Left hindlimb (tissue), 1 donor: ENCODE measurements at places on chromosomes 7 and 10.

- peak; percentile 42 for DNase-seq
Observed at GRCh38 chr7:92809760-92810573, 26.4 kb downstream of the CDK6 start.

GRCh38 chr7:102096706-102097427 is 189.8 kb upstream of the SH2B2 start:
- no peak for DNase-seq

- no peak for DNase-seq
Observed at GRCh38 chr7:55887821-55888247, 578 bp downstream of the ZNF713 start.

DNA sequence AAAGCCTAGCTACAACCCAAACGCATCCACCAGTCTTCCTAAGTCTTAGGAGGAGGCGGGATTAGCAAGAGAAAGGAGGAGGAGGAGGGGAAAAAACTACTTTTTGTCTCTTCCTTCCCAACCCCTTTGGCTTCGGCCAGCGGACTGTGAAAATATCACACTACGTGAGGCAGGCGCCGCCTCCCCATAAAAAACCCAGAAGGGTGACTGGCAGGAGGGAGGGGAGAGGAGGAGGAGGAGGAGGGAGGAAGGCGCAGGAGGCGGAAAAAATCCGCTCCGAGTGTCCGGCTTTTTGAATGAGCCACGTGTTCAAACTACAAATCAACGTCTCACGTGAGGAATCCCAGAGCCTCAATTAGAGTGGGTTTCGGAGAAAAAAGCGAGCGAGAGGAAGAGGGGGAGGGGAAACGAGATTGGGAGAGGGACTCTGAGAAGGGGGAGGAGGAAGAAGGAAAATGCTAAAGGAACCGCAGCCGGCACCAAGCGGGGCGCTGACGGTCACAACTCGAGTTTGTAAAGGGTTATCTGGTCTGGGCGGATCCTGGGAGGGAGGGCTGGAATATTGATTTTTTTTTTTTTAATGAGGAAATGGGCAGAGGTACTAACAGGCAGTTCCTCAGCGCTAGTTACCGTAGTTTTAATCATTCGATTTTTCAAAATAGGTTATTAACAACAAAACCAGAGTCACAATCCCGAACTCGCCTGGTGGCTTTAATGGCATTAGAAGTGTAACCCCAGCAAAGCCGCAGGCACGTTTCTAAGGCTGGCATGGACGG is at the start of gene IGF2BP3:
IGF2BP3 (minus strand) TSS at position 162 of the 776 bp plus-strand sequence. CDS start 381 bp downstream, outside the sequence.
- DNase-seq, result peak; percentile 97

GRCh38 chr7:87375662-87376435 is 30.4 kb downstream of the CROT start:
- no peak for DNase-seq

- DNase-seq, result no peak
Observed at GRCh38 chr10:34615770-34616169, 199.3 kb downstream of the PARD3 start.

GRCh38 chr10:69048103-69048502 is 39.8 kb upstream of the SRGN start:
- no peak for DNase-seq

- DNase-seq, result no peak
Observed at GRCh38 chr7:157523371-157523765, 186.6 kb downstream of the DNAJB6 start.

- no peak for DNase-seq
Observed at GRCh38 chr10:123942114-123942861, 50.7 kb upstream of the CPXM2 start.

GRCh38 chr10:62136931-62137330 is 131.7 kb downstream of the RTKN2 start:
- no peak for DNase-seq

DNA sequence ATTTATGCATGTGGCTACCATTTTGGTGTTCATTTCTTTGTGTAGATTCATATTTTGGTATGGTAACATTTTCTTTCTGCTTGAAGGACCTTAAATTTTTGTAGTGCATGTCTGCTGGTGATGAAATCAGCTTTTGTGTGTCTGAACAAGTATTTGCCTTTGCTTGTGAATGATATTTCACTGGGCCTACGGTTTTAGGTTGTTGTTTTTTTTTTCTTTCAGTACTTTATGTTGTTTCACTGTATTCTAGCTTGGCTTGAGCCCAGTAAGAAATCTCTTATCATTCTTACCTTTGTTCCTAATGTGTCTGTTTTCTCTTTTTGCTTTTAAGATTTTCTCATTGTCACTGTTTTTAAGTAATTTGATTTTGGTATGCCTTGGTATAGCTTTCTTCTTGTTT is 31.9 kb downstream of the SAMD8 start:
- DNase-seq, result no peak

DNA sequence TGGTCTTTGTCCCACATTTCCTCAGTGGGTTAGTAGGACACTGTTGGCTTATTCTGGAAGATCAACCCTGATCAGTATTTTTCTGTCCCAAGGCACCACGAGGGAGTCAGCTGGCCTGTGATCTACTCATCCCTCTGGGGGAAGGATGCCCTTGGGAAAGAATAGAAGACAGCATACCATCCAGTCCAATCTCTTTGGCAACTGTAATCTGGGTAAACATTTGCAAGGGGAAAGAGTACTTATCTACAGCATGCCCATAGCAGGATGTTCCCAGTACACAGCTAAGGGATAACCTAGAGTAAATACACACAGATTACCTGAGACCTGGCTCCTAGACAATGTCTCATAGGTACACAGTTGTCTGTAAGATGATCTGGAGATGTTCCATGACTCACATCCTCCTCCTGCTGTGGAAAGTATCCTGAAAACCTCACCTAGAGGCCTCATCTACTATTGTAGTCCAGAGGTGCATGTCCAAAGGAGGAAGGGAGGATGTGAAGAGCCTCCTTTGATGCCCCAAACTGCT is 134.3 kb upstream of the VWC2 start:
- DNase-seq, result no peak

DNA sequence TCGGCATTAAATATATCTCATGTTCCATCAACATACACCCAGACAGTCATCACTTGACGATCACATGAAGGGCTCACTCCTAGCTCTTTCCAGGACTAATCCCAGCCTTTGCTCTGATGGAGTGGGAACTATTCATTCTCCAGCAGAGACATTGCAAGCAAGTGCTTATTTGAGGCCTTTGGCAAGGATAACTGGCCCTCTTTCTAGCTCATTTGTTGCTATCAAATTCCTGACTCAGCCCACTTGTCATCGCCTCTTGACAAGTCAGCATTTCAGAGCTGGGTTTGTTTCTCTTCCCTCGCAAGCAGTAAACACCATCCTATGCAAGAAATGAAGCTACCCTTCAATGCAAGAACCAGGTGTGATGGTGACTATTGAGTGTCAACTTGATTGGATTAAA is 1165.7 kb upstream of the AUTS2 start:
- DNase-seq, result no peak

- peak; percentile 38 for DNase-seq
Observed at GRCh38 chr7:94656925-94657731, 1.2 kb upstream of the SGCE start.

- DNase-seq, result no peak
Observed at GRCh38 chr10:105239311-105240219, 598.5 kb downstream of the SORCS3 start.

DNA sequence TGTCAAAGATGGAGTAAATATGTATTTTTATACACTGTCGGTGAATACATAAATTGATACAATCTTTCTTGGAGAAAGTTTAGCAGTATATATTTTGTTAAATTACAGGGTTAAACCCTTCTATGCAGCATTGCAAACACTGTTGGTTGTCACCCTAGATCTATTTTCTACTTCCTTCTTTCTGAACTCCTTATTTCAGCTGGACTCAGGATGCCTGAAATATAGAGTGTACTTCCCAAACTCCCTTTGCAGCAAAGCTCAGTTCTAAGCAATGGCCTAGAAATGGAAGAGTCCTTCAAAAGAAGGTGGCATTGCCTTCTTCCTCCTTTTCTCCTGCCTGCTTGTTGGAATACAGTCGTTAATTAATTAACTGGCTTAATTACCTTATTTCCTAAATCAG is 20.6 kb downstream of the CUBN start:
- no peak for DNase-seq

DNA sequence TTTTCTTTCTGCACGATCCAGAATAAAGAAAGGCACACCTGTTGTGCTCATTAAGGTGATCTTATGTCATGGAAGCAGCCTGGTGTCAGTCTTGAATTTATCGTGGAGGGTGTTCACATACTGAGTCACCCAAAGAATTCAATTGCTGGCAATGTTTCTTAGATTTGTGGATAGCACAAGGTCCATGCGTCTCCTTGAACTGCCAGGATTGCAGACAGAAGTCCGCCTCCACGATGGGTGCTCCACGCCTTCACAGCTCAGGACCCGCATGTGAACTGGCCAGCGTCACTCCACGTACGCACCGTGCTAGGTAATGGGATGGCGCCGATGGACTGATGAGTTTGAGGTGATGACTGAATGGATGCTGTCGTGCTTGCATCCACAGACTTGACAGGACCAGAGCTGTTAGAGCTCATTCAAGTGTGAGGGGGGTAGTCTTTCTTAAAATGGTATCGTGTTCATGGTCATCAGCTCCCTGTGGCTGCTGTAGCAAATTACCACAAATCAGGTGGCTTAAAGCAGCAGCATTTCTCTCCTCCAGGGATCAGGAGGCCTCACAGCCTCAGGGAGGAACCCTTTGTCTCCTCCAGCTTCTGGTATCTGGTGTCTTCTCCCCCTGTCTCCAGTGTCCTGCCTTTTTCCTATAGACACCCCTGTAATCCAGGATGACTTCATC is 65.4 kb upstream of the DNAJB6 start:
- no peak for DNase-seq

DNA sequence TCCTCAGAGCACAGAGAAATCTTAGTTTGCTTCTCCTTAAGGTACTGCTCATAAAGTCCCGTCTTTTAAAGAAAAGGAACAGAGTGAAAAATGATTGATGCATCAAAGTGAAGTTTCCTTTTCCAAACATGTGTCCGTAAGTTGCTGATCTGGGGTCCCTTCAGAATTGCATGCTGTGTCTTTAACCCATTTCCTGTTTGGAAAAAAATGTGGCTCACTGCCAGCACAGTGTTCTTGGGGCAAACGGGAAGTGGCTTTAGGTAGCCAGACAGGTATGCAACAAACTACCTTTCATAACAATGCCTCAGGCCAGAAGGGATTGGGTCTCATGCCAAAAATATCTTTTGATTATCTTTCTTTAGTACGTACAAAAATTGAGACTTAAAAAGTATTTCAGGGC is 50.9 kb downstream of the TFAM start:
- DNase-seq, result no peak

- DNase-seq, result no peak
Observed at GRCh38 chr10:11528286-11528685, 83.2 kb downstream of the USP6NL start.

DNA sequence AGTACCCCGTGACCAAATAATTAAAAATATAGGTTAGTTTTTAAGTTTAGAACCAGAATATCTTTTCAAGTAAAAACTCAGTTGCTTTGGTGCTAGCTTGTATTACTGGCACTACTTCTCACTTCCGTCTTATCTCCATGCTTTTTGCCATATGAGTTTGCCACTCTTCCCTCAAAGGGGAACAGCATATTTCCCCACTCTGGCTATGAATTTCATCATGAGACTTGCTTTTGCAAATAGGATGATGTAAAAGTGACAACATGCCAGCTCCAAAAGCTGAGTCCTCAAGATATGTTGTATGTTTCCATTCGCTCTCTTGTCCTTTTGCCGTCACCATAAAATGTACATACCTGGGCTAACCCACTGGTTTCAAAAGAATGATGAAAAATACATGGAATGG is 178.1 kb upstream of the SEMA3A start:
- DNase-seq, result no peak

DNA sequence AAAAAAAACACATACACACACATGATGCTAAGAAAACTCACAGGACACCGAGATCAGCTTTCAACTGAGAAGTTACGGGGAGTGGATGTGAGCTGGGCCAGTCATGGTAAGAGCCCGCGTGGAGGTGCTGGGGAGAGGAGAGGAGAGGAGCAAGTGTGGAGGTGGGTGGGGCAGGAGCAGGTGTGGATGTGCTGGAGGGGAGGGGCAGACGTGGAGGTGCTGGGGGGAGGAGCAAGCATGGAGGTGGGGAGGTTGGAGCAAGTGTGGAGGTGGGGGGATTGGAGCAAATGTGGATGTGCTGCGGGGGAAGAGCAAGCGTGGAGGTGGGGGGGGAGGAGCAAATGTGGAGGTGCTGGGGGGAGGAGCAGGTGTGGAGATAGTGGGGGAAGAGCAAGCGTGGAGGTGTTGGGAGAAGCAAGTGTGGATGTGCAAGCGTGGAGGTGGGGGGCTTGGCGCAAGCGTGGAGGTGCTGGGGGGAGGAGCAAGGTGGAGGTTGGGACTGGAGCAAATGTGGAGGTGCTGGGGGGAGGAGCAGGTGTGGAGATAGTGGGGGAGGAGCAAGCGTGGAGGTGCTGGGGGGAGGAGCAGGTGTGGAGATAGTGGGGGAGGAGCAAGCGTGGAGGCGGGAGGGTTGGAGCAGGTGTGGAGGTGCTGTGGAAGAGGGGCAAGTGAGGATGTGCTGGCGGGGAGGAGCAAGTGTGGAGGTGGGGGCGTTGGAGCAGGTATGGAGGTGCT is 24.5 kb upstream of the NCAPG2 start:
- DNase-seq, result no peak

- DNase-seq, result no peak
Observed at GRCh38 chr7:13321316-13321715, 633.9 kb downstream of the ARL4A start.

- no peak for DNase-seq
Observed at GRCh38 chr10:43748560-43748959, 99.9 kb upstream of the ZNF32 start.

- DNase-seq, result no peak
Observed at GRCh38 chr7:129388333-129389098, 45.7 kb upstream of the STRIP2 start.

- no peak for DNase-seq
Observed at GRCh38 chr10:31930856-31931255, 2.2 kb upstream of the ARHGAP12 start.

DNA sequence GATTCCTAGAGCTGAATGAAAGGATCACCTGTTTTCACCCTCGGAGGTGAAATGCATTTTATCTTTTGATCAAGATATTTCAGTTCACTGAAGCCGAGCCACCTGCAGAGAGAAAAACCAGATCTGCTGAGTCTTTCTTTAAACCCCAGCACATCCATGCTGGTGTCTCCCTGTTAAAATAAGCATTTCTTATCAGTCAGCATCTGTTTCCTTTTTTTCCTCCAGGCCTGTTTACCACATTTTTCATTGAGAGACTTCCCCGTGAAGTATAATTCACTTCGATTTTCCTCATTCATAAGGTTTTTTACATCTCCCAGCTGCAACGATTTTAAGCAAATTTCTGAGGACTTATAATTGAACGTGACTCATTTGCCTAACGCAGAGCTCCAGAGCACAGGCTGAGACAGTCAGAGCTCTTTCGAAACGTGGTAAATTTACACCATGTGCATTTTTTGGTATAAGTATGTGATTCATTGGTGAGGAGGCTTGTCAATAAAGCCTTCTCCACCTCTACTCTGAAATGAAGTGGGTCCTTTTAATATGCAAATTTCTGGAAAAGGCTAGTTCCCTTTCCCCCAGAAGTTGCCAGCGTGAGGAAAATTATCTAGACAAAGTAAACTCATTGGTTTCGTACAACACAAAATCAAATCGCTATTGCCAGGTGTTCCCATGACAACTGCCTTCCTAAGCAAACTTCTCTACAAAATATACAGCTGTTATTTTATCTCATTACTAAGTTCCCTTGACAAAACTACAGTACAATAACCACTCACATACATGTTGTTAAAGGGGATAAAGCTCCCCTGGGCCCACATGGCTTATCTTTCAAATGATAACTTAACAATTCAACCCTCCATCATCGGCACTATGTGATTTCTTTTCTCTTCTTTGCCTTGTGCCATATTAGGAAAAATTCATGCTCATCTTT is 374.8 kb upstream of the AKR1E2 start:
- DNase-seq, result no peak
